Cerebellar nuclear complex (tissue), 1 donor: ENCODE measurements at places on chromosomes 1 and 21.

DNA sequence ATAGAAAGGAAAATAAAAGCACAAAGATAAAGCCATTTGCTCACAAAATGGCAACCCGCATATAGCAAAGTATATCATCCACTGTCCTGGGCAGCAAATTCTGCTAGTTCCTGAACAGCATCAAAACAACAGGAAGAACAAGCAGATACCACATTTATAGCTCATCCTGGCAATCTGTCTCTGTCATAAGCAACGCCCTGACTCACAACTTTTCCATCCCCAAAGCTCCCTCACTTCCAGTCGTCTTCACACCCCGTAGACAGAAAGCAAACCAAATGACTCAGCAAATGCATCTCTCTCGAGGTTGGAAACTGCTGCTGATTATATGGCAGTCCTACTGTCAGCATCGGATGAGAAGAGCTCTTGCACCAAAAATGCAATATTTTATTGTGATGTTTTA, 65.8 kb downstream of the AK5 start:
- DNase-seq, result no peak

DNA sequence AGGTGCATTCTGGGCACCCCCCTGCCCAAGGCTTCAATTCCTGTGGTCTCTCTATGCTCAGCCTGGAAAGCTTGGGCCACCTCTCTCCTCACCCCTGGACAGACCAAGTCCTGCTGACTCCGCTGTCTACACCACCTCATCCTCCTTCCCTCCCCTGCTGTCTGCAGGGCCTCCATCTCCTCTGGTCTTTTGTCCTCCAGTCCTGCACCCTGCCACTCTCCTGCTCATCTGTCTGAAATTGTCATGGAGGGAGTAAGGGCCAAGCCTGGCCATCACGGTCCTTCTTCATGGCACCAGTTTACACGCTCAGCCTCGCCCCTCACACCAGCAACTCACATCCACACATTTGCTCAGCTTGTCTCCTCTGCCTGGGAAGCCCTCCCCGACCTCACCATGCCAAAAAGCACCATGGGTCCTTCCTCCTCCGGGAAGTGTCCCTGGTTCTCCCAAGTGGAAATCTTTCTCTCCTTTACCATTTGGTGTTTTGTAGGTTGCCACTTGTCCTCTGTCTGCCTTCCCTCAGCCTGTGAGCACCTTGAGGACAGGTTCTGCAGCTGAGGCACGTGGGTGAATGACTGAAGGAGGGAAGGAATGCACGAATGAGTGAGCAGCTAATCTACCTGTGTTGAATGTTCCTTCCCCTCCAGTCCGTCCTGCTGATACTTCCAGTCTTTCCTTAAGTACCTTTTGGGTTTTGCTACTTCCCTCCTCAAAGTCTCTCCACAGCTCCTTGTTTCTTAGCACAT, 2.1 kb upstream of the SLC2A1 start:
- DNase-seq, result no peak

DNA sequence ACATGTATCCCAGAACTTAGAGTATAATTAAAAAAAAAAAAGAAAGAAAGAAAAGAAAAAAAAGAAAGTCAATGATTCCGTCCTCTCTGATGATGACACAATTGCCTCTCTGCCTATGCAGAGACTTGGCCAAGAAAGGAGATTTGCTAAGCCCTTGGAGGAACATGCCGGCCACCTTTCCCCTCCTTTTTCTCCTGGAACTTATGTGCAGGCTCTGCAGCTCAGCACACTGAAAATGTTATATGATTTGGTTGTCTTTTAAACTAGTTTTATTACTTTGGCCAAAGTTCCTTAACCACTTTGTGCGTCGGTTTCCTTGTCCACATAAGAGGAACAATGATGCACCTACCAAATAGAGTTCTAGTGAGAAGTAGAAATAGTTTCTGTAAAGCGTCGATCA, 111.4 kb upstream of the ZNF644 start:
- DNase-seq, result no peak

DNA sequence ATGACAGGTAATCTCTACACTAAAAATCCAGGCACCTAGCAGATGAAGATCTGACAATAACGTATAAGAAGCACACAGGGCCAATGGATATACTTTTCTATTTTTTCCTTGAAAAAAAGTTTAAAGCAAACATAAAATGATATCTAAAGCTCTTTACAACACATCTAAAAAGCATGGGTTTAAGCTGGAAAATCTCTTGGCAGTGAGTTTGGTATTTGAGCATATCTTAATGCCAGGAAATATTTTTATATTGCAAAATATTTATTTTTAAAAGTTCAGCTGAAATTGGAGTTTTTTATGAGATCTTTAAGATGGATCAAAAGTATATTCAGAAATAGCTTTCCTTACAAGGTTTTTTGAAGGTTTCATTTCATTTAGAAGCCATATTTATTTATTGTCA, 40.5 kb downstream of the SLC5A9 start:
- DNase-seq, result no peak

DNA sequence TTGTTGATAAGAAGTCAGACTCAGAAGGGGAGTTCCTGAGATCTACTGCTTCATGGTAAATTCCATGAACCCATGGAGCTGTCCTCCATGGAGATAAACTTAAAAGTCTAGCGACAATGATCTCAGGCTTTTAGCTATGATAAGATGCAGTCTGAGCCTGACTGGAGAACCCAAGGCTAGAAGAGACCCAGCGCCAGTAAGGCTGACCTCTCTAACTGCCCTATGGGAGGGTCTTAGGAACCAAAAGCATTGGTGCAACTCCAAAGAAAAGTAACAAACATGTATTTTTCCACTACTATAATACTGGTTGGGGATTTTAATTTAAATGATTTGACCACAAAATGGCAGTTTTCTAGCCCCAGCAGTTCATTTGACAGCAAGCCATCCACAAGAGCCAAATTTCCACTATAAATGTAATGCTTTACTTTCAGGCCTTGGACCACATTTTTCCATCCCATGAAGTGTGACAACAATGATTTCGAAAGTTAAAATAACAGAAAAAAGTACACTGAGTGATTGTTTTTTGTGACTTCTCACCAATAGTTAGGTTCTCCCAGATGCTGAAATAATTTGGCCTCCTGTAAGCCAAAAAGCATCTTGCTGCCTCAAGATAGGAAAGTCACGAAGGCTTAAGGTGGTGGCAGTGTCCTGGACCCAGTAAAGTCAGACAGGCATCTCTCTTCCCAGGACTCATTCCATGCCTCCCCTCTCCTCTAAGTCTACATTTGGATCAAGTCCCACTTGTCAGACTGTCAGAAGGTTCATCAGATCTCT, 43.1 kb upstream of the EXOSC10 start:
- DNase-seq, result no peak

GRCh38 chr1:97304366-97304765, 582.8 kb downstream of the PTBP2 start:
- no peak for DNase-seq

GRCh38 chr1:94550800-94551241, 9.3 kb upstream of the F3 start:
- DNase-seq, result no peak
